Hematopoietic multipotent progenitor cell treated with erythropoietin and hydrocortisone succinate and interleukin-3 and kit ligand, for 4 days (in vitro differentiated cells): ENCODE measurements at places on chromosomes 3 and 15.

- DNase-seq, result no peak
These were observed 117.6 kb downstream of the TOP2B start for GRCh38 chr3:25547103-25547502.

DNA sequence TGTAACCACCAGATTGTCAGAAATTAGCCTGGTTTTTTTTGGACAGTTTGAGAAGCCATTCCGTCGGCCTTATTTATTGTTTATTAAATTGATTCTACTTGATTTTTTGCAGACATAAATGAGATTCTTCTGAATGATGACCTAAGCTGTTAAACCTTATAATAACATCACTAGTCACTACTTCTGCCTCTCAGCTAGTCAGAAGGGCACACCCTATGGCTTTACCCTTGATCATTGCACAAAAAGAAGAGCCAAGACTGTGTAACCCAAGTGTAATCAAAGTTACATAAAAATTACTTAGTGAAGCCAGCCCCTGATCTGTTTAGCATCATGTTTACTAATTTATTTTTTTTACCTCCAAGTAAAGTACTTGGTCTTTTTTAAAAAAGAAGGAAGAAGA is 64.3 kb downstream of the CHL1 start:
- no peak for DNase-seq

DNA sequence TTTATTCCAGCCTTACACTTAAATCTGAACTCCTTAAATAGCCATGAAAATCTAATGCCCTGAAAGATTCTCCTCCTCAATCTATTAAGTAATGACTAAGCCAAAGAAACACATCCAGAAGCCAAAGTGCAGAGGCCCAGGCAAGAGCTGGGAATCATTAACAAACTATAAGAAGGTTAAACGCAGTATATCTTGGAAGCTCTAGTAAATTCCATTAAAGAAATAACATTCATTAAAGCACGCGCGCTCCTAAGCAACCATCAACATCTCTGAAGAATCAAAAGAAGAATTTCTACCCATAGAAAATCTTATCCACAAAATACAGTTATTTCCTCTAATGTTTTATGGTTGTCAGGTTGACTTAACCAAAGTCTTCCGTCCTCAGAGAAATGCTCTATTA is 29.5 kb downstream of the MB21D2 start:
- no peak for DNase-seq

DNA sequence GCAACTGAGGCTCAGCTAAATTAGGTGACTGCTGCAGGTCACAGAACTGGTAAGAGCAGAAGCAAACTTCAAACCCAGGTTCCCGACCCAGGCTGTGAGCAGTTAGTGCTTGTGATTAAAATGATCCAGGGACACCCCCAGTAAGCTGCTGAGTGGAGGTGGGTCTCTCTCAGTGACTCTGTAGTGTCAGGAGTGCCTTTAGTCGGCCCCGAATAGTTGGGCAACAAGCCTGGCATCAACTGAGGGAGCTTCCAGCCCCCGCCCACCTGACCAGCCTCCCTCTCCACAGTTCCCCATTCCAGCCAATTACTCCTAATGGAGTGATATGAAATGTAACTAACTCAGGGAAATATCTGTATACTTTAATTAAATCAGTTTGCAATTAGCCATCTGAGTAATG is 168.0 kb upstream of the SMAD3 start:
- no peak for DNase-seq

DNA sequence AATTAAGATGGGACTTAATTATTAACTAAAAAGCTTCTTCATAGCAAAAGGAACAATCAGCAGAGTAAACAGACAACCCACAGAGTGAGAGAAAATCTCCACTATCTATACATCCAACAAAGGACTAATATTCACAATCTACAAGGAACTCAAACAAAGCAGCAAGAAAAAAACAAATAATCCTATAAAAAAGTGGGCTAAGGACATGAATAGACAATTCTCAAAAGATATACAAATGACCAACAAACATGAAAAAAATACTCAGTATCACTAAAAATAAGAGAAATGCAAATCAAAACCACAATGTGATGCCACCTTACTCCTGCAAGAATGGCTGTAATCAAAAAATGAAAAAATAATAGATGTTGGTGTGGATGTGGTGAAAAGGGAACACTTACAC is 103.3 kb downstream of the TBL1XR1 start:
- DNase-seq, result no peak

DNA sequence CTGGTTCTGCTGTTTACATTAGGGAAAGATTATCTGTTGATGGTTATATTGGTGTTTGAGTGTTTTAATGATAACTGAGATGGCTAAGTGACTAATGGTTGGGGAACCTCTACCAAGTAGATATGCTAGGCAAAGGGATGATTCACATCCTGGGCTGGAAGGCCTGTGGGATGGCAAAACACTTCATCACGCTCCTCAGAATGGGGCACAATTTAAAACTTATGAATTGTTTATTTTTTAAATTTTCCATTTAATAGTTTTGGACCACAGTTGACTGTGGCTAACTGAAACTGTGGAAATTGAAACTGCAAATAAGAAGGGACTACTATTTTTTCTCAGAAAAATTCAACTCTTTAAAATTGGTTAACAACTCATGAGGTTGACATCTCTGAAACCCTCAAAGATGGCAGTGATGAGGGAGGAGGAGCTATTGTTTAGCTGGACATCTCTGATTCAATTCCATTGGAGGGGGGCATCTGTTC is 100.5 kb upstream of the ZBED2 start:
- DNase-seq, result peak; percentile 24
